Bone marrow (tissue), 2 donors: ENCODE measurements at places on chromosomes 12 and 14.
A peak's percentile ranks its signal among the peaks of the same experiment; 100 is the strongest.

- peak; percentile 6 for DNase-seq
Observed at GRCh38 chr12:104420868-104421267, 35.9 kb upstream of the CHST11 start.

DNA sequence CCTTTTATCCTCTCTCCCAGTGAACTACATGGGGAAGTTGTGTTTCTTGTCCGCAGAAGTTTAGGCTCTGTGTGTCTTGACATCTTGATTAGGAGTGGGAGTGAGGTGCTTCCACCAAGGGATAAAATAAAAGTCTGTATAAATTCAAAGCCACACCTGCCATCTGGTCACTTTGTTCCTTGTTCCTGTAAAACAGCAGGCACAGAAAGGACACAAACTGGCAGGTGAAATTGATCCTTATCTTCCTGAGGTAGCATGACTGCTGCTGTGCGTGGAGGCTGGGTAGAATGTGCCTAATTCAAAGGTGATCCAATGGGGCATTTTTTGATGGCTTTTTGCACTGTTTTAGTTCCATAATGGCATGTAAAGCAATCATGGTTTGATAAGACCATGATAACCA is 104.3 kb upstream of the KITLG start:
- DNase-seq, result no peak

GRCh38 chr14:48751293-48751692 is 834.9 kb downstream of the RPS29 start:
- no peak for DNase-seq

- no peak for DNase-seq
Observed at GRCh38 chr12:10362325-10362724, 27.5 kb downstream of the KLRK1 start.

DNA sequence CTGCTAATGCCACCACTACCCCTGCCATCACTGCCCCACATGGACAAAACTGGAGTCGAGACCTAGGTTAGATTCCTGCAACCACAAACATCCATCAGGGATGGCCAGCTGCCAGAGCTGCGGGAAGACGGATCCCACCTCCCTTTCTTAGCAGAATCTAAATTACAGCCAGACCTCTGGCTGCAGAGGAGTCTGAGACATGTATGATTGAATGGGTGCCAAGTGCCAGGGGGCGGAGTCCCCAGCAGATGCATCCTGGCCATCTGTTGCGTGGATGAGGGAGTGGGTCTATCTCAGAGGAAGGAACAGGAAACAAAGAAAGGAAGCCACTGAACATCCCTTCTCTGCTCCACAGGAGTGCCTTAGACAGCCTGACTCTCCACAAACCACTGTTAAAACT is 7.1 kb upstream of the OAS2 start:
- no peak for DNase-seq

DNA sequence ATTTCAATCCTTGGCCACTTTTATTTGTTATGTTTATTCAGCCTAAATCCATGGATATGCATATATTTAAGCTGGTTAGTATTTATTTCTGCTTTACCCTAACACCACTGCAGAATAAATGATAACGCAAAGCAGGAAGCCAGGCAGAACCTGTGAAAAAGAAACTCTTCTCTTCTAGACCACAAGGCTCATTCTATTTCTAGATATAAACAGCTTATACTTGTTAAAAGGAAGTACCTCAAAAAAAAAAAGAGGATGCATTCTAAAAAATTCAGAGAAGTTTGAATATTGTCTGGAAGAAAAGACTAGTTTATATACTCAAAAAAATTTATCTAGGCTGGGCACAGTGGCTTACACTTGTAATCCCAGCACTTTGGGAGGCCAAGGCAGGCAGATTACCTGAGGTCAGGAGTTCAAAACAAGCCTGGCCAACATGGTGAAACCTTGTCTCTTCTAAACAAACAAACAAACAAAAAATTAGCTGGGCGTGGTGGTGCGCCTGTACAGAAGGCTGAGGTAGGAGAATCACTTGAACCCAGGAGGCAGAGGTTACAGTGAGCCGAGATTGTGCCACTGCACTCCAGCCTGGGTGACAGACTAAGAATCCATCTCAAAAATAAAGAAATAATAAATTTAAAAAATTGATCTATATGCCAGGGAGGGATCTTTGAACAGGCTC is 55.8 kb downstream of the GALNT4 start:
- DNase-seq, result peak; percentile 73

- no peak for DNase-seq
Observed at GRCh38 chr12:12741660-12742059, 24.5 kb downstream of the CDKN1B start.

DNA sequence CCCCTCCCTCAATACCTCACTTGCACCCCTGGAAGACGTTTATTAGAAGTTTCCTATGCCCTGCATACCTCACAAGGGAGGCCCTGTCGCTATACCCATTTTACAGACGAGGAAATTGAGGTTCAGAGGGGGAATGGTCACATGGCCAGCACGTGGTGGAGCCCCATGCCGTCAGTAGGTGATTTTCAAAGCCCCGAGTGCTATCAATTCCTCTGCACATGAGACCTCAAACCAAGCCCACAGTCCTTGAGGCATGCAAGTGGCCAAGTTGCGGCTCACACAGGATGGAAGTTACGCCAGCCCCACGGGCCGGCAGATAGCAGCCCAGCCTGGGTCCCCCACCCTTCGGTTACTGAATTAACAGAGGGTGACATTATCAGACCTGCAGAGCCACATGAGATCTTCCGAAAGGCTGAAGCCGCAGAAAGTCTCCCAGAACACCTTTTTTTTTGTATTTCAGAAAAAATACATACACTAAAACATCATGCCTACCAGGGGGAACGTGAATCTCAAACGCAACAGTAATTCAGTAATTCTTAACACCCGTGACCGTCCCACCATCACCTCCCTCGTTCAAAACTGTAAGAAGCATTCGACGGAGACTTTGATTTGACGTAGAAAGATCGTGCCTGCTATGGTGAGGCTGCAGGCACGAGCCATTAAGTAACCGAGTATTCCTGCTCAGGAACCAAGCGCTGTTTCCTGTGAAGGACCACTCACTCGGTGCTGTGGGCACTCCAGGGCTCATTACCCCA is 129.0 kb downstream of the RFLNA start:
- DNase-seq, result no peak

DNA sequence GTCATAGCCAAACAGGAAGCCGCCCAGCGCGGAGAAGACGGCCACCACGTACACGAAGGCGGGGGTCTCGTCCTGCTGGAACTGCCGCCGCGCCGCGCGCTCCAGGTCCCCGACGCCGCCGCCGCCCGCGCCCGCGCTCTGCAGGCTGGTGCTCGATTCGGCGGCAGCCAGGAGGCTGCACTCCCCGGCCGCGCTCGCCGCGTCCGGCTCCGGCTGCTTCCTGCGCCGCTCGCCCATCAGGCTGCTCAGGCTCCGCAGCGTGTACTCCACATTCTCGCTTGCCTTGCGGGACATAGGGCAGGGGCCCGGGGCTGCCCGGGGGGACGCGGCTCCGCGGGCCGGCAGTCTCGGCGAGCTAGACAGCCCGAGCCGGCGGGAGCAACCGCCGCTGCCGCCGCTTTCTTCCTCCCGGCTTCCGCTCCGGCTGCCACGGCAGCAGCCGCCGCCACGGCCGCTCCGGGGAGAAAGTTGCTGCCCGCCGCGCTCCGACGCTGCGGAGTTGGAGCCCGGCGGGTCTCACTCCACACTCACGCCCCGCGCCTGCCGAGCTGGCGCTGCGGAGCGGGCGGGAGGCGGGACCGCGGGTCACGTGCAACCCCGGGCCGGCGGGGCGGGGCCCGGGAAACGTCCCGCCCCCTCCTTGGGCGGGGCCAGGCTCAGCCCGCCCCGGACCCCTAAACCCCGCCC is at the start of gene SLC2A13:
SLC2A13 (minus strand) TSS at position 567 of the 687 bp plus-strand sequence; CDS start at position 294, 273 bp downstream.
- DNase-seq, result no peak

- peak; percentile 85 for DNase-seq
Observed at GRCh38 chr14:101072945-101073597, 169.5 kb upstream of the RTL1 start.

GRCh38 chr14:90443161-90444076 is 46.6 kb downstream of the CALM1 start:
- no peak for DNase-seq

DNA sequence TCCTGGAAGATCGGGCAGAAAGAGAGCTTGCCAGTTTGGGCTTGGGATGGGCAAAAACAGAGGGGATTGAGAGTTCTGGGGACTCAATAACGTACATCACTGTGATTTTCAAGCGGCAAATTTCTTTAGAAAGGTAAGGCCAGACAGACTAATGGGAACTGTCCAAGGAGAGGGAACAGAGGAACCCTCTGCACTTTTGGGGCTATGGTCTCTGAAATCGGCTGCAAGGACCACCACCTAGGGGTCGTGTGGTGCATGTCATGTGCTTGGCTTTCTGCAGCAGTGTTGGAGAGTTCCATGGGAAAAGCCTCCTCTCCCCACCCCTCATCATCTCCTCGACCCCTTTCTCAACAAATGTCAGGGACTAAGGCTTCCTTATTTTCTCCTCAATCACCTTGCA is 79.6 kb downstream of the PPM1A start:
- DNase-seq, result no peak
